Karpas-422 (cell line): ENCODE measurements at places on chromosomes 2 and 18. TPM values are rescaled to one million over a fixed set of nuclear protein-coding genes. Genes with fewer than 3 reads are reported as not detected.

GRCh38 chr2:147506889-147507288 lies 337.9 kb upstream of the ACVR2A start:
- no peaks in the 10 kb centered on the region for H3K27me3 ChIP-seq
- H3K36me3 ChIP-seq = no peaks in the 10 kb centered on the region
- no peak overlapping the region for H3K4me3 ChIP-seq
- no peak for DNase-seq
- no peaks in the 10 kb centered on the region for H3K4me1 ChIP-seq
- H3K27ac ChIP-seq = no peak overlapping the region

DNA sequence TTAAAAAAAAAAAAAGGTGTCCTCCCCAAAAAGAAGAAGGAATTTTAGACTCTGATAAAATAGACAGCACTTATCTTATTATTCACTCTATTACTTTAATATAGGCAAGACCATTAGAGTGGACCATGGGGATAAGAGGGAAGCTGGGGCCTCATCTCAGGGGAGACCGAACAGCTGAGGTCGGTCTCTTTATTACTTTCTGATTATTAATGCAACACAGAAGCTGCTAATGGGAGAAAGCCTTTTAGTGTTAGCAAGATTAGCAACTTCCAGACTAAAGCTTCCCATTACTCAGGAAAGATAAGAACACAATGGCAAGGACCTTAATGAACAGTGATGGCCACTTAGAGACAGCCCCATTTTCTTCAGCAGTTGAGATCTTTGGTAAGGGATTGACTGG lies 135.5 kb downstream of the TMEFF2 start:
- no peak overlapping the region for H3K27ac ChIP-seq
- no peaks in the 10 kb centered on the region for H3K4me1 ChIP-seq
- DNase-seq = no peak
- no peaks in the 10 kb centered on the region for H3K36me3 ChIP-seq
- H3K27me3 ChIP-seq = no peaks in the 10 kb centered on the region
- no peak overlapping the region for H3K4me3 ChIP-seq

DNA sequence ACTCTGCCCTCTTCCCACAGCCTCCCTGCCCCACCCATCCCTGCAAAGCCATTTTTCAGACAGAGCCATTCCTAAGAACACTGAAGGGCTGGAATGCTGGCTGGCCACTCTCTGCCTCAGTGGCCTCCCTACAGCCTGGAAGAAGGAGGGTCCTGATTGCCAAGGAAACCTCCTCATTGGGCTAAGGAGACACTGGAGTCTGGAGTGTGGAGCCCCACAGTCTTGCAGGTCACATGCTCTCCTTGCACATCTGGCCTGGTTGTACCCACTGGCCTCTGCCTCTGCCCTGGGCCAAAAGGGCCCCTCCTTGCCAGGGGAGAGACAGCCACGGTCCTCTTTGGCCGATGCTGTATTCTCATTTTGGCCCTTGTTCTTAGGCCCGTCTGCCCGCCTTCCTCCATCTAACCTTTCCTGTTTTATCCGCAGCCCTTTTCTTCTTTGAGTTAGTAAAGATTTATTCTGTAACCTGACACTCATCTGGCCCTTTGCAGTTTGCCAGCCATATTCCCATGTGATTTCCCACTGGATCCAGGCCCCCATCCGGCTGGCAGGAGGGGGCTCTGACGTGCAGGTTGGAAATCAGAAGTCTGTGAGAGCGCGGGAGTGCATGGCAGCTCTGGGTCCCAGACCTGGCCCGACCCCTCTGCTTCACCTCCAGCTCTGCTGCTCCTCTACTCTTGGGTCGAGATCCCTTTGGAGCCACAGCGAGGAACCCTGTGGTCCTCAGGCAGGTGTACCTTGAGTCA lies 11.0 kb upstream of the CATIP start:
- no peak overlapping the region for H3K4me3 ChIP-seq
- no peaks in the 10 kb centered on the region for H3K4me1 ChIP-seq

- DNase-seq = no peak
- H3K4me3 ChIP-seq = no peak overlapping the region
- peaks cover 86% of the 10 kb centered on the region for H3K36me3 ChIP-seq
- H3K4me1 ChIP-seq = peaks cover 66% of the 10 kb centered on the region
- H3K27me3 ChIP-seq = no peaks in the 10 kb centered on the region
These were observed 64.8 kb downstream of the ARHGAP25 start for GRCh38 chr2:68799140-68800026.

DNA sequence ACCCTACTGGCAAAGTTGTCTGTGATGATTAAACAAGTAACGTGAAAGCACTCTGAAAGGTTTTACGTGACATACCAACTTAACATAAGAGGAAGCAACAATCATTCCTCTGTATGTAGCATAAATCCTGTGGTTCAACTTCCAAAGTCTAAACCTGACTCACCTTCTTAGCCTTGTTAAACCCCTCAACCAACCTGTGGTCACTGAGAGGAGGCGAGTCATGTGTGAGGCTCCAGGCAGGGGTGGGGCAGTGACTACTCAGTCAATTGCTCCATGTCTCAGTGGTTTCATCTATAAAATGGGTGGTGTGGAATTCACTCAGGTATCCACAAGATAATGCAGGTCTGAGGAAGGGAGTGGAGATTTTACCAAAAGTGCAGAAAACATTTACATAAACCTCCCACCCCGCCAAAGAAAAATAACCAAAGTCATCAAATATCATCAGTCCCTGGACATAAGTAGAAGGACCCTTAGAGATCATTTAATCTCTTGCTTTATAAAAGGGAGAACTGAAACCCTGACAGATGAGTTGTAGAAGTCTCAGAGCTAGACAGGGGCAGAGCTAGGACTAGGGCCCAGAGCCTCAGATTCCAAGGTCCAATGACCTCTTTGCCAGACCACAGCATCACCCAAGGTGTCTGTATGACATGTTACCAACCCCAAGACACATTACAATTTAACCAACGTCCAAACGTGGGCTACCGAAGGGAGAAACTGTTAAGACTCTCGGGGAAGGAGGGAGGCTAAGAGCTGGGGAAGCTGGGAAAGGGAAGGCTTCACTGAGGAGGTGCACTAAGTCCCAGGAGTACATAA lies 3.7 kb upstream of the PCBP1 start:
- H3K4me3 ChIP-seq = peak overlapping the region; percentile 81
- H3K4me1 ChIP-seq = peaks cover 42% of the 10 kb centered on the region
- peak; percentile 87 for DNase-seq
- peak overlapping the region; percentile 98 for H3K27ac ChIP-seq
- H3K36me3 ChIP-seq = peaks cover 39% of the 10 kb centered on the region
- H3K27me3 ChIP-seq = no peaks in the 10 kb centered on the region

GRCh38 chr2:200367155-200367554 lies 60.7 kb downstream of the SPATS2L start:
- no peak for DNase-seq
- no peaks in the 10 kb centered on the region for H3K4me1 ChIP-seq
- no peak overlapping the region for H3K27ac ChIP-seq
- peaks cover 2% of the 10 kb centered on the region; the same call in 1 of the 2 replicates for H3K27me3 ChIP-seq

- no peaks in the 10 kb centered on the region for H3K27me3 ChIP-seq
- H3K36me3 ChIP-seq = no peaks in the 10 kb centered on the region
- no peak overlapping the region for H3K4me3 ChIP-seq
- H3K4me1 ChIP-seq = no peaks in the 10 kb centered on the region
These were observed 226.6 kb downstream of the OSR1 start for GRCh38 chr2:19131871-19132270.

DNA sequence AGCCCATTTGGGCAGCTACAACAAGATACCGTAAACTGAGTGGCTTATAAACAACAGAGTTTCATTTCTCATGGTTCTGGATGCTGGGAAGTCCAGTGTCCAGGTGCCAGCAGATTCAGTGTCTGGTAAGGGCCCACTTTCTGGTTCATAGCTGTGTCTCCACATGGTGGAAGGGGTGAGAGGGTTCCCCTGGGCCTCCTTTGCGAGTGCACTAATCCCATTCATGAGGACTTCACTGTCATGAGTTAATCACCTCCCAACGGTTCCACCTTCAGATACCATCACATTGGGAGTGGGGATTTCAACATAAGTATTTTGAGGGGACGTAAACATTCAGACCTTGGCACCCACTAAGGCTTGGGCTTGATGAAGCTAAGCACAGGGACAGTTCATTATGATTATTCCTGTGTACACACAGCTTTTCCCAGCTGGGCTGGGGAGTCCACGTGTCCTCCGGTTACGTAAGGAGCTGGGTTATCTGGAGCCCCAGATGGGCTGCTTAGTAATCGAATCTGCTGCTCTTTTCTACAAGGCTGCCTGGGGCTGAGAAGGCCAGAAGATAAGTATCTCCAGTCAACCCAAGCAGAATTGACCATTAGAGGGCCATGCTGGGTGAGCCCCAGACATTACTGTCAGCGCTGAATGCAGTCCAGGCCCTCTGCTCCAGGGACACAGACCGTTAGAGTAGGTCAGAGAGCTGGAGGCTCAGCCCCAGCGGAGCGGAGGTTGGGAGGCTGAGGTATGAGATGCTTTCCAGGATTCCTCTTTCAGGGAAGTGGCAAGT lies 42.7 kb downstream of the EPAS1 start:
- no peak overlapping the region for H3K4me3 ChIP-seq
- no peak overlapping the region for H3K27ac ChIP-seq
- H3K36me3 ChIP-seq = no peaks in the 10 kb centered on the region
- H3K27me3 ChIP-seq = no peaks in the 10 kb centered on the region
- H3K4me1 ChIP-seq = no peaks in the 10 kb centered on the region
- DNase-seq = no peak

DNA sequence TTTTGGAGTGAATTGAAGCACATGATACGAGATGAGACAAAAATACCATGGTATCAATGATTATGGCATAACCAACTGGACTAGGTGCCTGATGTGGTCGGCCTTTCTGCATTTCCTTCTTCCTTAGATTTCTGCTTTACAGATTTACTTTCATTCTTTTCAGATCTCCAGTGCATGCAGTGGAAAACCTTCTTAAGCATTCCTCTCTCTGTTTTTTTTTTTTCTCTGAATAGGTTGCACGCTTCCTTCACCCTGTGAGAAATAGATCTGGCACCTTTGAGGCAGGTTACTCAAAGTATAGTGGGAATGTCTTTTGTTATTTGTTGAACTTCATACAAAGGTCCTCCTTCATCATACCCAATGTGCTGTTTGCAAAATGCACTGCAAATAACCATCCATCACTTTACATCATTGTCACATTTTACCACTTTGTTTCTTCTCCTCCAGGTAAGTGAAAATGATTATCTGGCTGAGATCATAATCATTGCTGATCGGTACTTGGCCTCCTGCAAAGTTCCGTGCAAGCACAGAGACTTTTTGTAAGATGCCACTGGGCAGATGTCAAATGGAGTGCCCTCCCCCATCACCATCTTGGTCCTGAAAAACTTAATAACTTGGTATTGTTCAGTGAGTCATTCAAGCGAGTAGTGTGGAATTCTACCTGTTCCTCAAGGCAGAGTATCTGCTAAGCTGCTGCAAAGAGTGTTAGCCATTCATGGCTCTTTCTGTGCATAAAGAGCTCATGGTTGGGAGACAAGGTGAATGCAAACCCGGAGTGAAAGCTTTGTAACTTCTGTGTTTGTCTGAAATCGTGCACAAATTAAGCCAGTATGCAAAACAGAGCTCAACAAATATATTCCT lies 30.0 kb upstream of the KLHL14 start:
- peak; percentile 84 for DNase-seq
- H3K4me1 ChIP-seq = peaks cover 62% of the 10 kb centered on the region
- peak overlapping the region; percentile 93 for H3K27ac ChIP-seq
- H3K36me3 ChIP-seq = no peaks in the 10 kb centered on the region

- no peak overlapping the region for H3K4me3 ChIP-seq
These were observed 5.4 kb downstream of the SPR start for GRCh38 chr2:72892506-72893173.

DNA sequence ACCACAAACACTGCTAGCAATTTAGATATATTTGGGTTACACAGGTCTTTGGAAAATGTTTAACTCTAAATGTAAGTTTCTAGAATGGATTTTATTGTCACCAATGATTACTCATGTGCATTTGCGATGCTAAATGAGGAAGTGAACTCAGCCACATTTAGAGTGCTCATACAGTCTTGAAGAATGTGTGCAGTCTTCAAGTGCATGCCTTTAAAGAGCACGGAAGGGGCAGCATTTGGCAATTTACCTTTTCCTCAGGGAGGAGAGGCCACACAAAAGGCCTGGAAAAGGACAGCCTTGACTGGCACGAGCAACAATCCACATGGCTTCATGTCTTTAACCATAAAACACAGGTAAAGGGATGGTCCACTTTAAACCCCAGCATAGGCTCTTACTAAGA lies 78.5 kb upstream of the STK17B start:
- no peaks in the 10 kb centered on the region for H3K27me3 ChIP-seq
- no peaks in the 10 kb centered on the region for H3K36me3 ChIP-seq
- H3K4me3 ChIP-seq = no peak overlapping the region
- H3K4me1 ChIP-seq = peaks cover 38% of the 10 kb centered on the region

- peaks cover under 1% of the 10 kb centered on the region; the same call in 1 of the 2 replicates for H3K4me1 ChIP-seq
- no peaks in the 10 kb centered on the region for H3K27me3 ChIP-seq
- no peak overlapping the region for H3K4me3 ChIP-seq
- H3K27ac ChIP-seq = no peak overlapping the region
- no peaks in the 10 kb centered on the region for H3K36me3 ChIP-seq
- no peak for DNase-seq
These were observed 43.3 kb downstream of the WDFY1 start for GRCh38 chr2:223901854-223902253.

DNA sequence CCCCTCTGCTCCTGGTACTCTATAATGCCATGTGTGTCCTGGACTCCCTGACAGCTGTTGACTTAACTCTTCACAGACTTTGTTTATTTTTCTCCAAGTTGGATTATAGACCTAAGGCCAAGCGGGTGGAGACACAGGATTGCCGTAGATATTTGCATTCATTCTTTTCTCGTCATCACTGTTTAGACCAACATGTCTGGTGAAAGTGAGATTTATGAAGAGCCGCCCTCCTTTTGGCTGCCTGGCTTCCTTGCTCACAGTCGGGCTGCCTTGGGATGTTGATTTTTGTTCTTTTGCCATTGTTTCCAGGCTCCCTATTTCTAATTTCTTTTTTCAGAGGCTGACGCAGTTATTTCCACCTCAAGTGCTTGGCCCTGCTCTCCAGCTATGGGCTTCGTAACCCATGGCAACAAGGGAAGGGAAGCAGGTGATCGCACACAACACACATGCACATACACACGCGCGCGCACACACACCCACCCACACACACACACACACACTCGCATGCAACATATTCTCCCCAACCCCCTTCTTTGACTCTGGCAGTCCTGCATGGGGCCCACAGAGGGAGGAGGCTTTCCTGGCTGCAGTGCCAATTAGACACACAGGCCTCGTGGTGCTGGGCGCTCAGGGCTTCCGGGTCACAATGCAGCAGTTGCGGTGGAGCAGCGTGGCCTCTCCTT lies 296.5 kb downstream of the MTX2 start:
- H3K27ac ChIP-seq = no peak overlapping the region
- DNase-seq = no peak
- H3K4me1 ChIP-seq = peaks cover 30% of the 10 kb centered on the region
- no peak overlapping the region for H3K4me3 ChIP-seq

- peaks cover 18% of the 10 kb centered on the region for H3K36me3 ChIP-seq
- H3K27ac ChIP-seq = peak overlapping the region; percentile 98
- no peaks in the 10 kb centered on the region for H3K27me3 ChIP-seq
- peak overlapping the region; percentile 79 for H3K4me3 ChIP-seq
These were observed 3.1 kb downstream of the SPOPL start for GRCh38 chr2:138504546-138505235.

GRCh38 chr2:195450552-195451113 lies 206.4 kb upstream of the SLC39A10 start:
- no peak overlapping the region for H3K4me3 ChIP-seq
- no peak overlapping the region for H3K27ac ChIP-seq
- no peaks in the 10 kb centered on the region for H3K27me3 ChIP-seq
- DNase-seq = no peak
- no peaks in the 10 kb centered on the region for H3K4me1 ChIP-seq
- H3K36me3 ChIP-seq = no peaks in the 10 kb centered on the region

SCN2A gene
- 0.51 and 0.75 TPM in 2 replicates for total RNA-seq

HOXD4 gene
- total RNA-seq = not detected in 2 replicates

LYG2 gene
- total RNA-seq = not detected in 2 replicates

ERICH2 gene
- total RNA-seq = not detected in 2 replicates

REG1B gene
- not detected in 2 replicates for total RNA-seq

ABCG5 gene
- total RNA-seq = not detected in 2 replicates

MEIS1 gene
- 32.5 and 35.3 TPM in 2 replicates for total RNA-seq

GPR75 gene
- 6.6 and 11.4 TPM in 2 replicates for total RNA-seq

CMPK2 gene
- total RNA-seq = 18.8 and 26.6 TPM in 2 replicates

QPCT gene
- total RNA-seq = 4.8 and 8.8 TPM in 2 replicates

CHRND gene
- total RNA-seq = not detected in 2 replicates
